Left lung (tissue), 14 donors: ENCODE measurements at places on chromosomes 11 and 22.

DNA sequence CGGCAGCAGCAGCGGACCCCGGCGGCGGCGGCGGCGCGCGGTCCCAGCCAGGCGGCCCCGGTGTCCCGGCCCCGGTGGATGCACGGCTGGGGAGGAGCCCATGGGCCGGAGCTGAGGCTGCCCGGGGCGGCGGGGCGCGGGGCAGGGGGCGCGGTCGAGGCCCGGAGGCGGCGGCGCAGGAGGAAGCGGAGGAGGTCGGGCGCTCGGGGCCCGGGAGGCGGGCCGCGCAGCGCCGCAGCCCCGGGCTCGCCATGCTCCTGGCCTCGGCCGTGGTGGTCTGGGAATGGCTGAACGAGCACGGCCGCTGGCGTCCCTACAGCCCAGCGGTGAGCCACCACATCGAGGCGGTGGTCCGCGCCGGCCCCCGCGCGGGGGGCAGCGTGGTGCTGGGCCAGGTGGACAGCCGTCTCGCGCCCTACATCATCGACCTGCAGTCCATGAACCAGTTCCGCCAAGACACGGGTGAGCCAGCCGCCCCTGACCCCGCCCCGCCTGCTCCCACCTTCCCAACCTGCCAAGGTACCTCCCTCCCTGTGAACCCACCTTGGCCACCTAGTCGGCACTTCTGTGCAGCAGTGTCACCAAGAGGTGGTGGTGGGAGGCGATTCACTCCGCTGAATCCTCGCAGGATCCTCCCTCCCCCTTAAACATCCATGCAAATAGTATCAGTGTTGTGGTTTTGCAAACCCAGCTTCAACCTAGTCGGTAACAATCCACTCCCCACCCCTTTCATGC lies 580 bp downstream of the DTX4 start:
- peak overlapping the region; percentile 81 for H3K27ac ChIP-seq
- no peaks in the 10 kb centered on the region for H3K27me3 ChIP-seq
- H3K4me3 ChIP-seq, result peak overlapping the region; percentile 59
- no peak for DNase-seq
- peaks cover 29% of the 10 kb centered on the region for H3K4me1 ChIP-seq

DNA sequence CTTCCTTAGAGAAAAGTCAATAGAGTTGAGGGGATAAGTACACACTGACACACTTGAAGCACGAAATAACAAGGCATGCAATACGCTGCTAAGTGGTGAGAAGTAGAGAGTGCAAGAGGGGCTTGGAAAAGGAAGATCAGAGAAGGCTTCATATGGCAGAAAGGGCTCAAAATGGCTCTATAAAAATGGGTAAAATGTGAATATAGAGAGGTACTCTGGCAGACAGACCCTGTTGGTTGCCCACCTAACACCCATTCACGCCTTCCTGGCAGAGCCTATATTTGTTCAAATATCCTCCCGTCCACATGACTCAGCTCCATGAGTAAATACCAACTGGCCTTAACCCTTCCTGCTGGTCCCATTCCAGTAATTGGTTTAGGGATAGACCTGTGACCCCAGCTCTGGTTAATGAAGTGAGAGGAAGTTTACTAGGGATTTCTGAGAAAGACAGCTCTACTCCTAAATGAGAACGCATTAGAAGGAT lies 38.9 kb upstream of the CCDC34 start:
- H3K4me3 ChIP-seq, result no peak overlapping the region
- H3K27me3 ChIP-seq, result peaks cover 5% of the 10 kb centered on the region
- no peaks in the 10 kb centered on the region for H3K4me1 ChIP-seq
- no peaks in the 10 kb centered on the region for H3K36me3 ChIP-seq
- DNase-seq, result no peak

- no peaks in the 10 kb centered on the region for H3K4me1 ChIP-seq
- no peak overlapping the region for H3K27ac ChIP-seq
- H3K36me3 ChIP-seq, result no peaks in the 10 kb centered on the region
- DNase-seq, result no peak
These were observed 66.7 kb upstream of the CSNK2A3 start for GRCh38 chr11:11419747-11420146.

DNA sequence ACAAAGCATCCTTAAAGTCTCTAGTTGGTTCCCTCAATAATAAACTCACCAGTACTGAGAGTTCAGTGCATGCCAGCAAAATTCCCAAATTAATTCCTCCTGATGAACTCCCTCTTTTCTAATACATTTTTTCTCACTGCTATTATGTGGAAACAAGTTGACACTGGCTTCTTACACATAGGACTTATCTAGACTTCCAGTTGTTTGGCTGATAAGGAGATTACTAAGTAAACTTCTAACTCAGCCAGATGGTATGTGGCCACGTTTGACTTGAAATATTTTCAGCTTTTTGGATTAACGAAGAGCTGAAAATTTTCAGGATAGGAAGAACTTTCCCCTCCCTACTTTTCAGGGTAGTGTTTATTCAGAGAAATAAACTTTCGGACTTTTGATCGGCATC lies 1154.2 kb upstream of the TENM4 start:
- H3K27me3 ChIP-seq, result no peaks in the 10 kb centered on the region
- no peak for DNase-seq
- H3K27ac ChIP-seq, result no peak overlapping the region
- no peaks in the 10 kb centered on the region for H3K36me3 ChIP-seq

- no peaks in the 10 kb centered on the region for H3K27me3 ChIP-seq
- H3K4me1 ChIP-seq, result peaks cover 67% of the 10 kb centered on the region
- DNase-seq, result no peak
These were observed 709 bp downstream of the FTH1 start for GRCh38 chr11:61966734-61967115.

DNA sequence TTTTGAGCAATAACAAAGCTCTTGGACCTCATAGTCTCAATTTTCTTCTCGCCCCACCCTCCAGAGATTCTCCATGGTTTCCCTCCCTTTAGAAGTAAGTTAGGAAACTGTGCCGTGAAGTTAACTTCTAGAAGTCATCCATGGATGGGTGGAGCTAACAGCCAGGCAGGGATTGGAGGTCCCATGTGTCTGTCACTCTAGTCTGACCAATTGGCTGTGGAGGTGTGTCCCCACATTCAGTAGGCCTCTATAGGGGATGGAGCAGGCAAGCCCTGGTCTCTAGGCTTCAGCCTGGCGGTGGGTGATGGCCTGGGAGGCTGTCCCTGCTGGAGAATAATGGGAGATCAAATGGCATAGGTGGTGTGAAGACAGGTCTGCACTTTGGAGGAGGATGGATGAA lies 50.7 kb downstream of the TP53I11 start:
- no peaks in the 10 kb centered on the region for H3K36me3 ChIP-seq
- H3K4me3 ChIP-seq, result no peak overlapping the region
- no peaks in the 10 kb centered on the region for H3K27me3 ChIP-seq
- no peaks in the 10 kb centered on the region for H3K4me1 ChIP-seq
- H3K27ac ChIP-seq, result no peak overlapping the region
- DNase-seq, result no peak

DNA sequence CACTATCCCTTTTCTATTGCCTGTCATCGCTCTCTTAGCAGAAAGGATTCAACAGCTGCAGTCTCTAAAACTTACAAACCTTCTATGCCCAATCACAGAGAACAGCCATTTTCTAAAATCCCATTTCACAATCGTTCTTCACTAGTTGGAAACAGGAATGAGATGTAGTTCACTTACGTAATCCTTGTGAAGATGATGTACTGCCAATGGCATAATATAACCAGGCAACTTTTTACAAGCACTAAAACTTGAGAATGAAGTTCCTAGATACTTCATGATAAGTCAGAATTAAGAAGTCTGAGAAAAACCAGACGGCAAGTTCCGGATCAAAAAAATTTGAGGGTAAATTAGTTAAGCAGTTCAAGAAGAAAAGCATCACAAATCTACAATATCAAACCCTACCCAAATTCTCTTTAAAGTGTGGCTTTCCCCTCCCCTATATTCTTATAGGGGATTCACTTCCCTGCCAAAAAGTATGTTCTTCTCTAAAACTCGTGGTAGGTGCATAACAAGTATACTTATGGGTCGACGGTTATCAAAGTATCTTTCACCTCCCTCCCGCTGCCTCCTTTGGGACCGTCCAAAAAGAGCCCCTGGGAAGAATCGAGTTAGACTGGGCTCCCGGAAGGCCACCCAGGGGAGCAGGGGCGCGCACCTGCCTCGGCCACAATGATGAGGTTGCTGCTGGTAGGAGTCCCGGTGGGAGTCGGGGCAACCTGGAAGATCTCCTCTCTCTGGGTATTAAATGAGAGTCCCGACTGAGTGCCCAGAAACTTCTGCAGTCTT lies 666 bp downstream of the MSANTD4 start:
- H3K4me1 ChIP-seq, result no peaks in the 10 kb centered on the region
- H3K36me3 ChIP-seq, result no peaks in the 10 kb centered on the region
- no peak for DNase-seq

- no peaks in the 10 kb centered on the region for H3K4me1 ChIP-seq
- H3K4me3 ChIP-seq, result no peak overlapping the region
- H3K36me3 ChIP-seq, result no peaks in the 10 kb centered on the region
- no peak for DNase-seq
- no peaks in the 10 kb centered on the region for H3K27me3 ChIP-seq
- no peak overlapping the region for H3K27ac ChIP-seq
These were observed 111.0 kb downstream of the DBX1 start for GRCh38 chr11:20049231-20049630.

DNA sequence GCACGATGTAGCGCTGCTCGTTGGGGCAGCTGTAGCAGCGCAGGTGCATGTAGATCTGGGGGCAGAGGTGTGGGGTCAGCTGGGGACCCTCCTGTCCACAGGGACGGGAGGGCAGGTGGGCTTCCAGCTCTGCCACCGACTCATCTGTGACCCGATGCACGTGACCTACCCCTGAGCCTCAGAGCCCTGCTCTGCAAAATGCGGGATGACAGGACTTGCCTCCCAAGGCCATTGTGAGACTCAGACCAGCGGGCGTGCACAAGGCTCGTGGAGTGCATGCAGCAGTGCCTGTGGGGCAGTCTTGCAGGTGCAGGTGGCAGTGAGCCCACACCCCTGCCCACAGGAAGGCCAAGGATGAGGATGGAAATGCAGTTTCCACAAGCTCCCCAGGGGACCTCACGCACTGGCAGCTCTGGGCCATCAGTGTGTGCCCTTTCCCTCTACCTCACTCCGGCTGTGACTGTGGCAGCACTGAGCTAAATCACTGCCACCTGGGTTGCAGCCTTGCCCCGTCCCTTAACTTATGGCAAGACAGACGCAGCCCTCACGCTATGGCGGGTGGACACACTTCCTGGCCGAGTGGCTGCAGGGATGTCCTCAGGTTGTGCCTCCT lies 26.7 kb downstream of the TMEM184B start:
- H3K27ac ChIP-seq, result no peak overlapping the region
- no peaks in the 10 kb centered on the region for H3K27me3 ChIP-seq

- peak overlapping the region; percentile 19 for H3K27ac ChIP-seq
- no peaks in the 10 kb centered on the region for H3K4me1 ChIP-seq
- H3K36me3 ChIP-seq, result peaks cover 87% of the 10 kb centered on the region
- no peak overlapping the region for H3K4me3 ChIP-seq
- DNase-seq, result no peak
These were observed 10.7 kb downstream of the PPFIA1 start for GRCh38 chr11:70281156-70281609.

DNA sequence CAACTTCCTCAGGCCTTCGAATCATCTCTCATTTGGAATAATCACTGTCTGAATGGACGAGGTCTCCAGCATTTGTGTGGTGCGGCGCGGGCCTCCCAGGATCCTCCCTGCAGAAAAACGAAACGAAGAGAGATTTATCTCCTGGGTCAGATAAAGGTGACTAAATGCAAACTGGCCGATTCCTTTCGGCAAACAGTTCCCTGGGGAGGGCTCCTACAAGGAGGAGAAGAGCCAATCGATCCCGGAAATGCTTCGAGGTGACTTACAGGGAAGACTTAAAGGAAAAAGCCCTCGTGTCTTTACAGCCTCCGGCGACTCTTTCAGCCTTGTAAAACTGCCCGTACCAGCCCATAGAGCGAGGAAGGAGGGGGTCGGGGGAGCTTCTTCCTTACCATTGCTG lies 126.5 kb downstream of the MIAT start:
- H3K4me1 ChIP-seq, result no peaks in the 10 kb centered on the region
- no peak overlapping the region for H3K4me3 ChIP-seq
- no peaks in the 10 kb centered on the region for H3K27me3 ChIP-seq
- DNase-seq, result no peak

- H3K27me3 ChIP-seq, result peaks cover 16% of the 10 kb centered on the region
- no peak overlapping the region for H3K4me3 ChIP-seq
- H3K4me1 ChIP-seq, result peaks cover 20% of the 10 kb centered on the region
- no peak for DNase-seq
These were observed 60.0 kb downstream of the SLC22A12 start for GRCh38 chr11:64650923-64651523.

- no peaks in the 10 kb centered on the region for H3K4me1 ChIP-seq
- DNase-seq, result no peak
- no peaks in the 10 kb centered on the region for H3K36me3 ChIP-seq
These were observed 2.6 kb upstream of the MMP10 start for GRCh38 chr11:102783016-102783415.

- no peaks in the 10 kb centered on the region for H3K4me1 ChIP-seq
- H3K27ac ChIP-seq, result no peak overlapping the region
- H3K4me3 ChIP-seq, result no peak overlapping the region
- no peaks in the 10 kb centered on the region for H3K27me3 ChIP-seq
- DNase-seq, result no peak
- no peaks in the 10 kb centered on the region for H3K36me3 ChIP-seq
These were observed 38.9 kb upstream of the MN1 start for GRCh38 chr22:27840436-27840835.

GRCh38 chr11:115618428-115618827 lies 114.2 kb upstream of the CADM1 start:
- no peak for DNase-seq
- H3K4me1 ChIP-seq, result no peaks in the 10 kb centered on the region
- H3K36me3 ChIP-seq, result no peaks in the 10 kb centered on the region
- no peak overlapping the region for H3K4me3 ChIP-seq
- no peak overlapping the region for H3K27ac ChIP-seq

DNA sequence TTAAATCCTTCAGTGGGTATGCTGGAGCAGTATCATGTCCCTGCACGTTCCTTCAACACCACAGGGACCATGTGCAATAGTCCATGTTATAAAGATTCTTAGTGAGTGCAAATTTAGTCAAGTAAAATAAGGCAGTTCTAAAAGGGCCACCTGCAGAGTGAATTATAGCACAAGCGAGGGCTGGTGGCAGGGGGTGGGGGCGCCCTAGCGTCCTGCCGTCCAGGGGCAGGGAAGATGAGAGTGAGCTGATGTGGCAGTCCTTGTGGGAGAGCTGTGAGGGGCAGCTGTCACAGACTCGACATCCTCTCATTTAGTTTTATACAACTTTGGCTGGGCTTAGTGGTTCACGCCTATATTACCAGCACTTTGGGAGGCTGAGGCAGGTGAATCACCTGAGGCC lies 29.1 kb downstream of the FAM118A start:
- H3K27ac ChIP-seq, result no peak overlapping the region
- no peaks in the 10 kb centered on the region for H3K36me3 ChIP-seq
- no peaks in the 10 kb centered on the region for H3K4me1 ChIP-seq
- no peak for DNase-seq

- H3K36me3 ChIP-seq, result no peaks in the 10 kb centered on the region
- no peak overlapping the region for H3K27ac ChIP-seq
- no peak for DNase-seq
- no peaks in the 10 kb centered on the region for H3K4me1 ChIP-seq
- no peak overlapping the region for H3K4me3 ChIP-seq
These were observed 87.1 kb upstream of the TOP3B start for GRCh38 chr22:22069450-22070370.
